Activated naive CD4-positive, alpha-beta T cell (primary cell): ENCODE measurements at places on chromosomes 5 and 9.

GRCh38 chr9:18493451-18493993, 19.6 kb downstream of the ADAMTSL1 start:
- DNase-seq = no peak

DNA sequence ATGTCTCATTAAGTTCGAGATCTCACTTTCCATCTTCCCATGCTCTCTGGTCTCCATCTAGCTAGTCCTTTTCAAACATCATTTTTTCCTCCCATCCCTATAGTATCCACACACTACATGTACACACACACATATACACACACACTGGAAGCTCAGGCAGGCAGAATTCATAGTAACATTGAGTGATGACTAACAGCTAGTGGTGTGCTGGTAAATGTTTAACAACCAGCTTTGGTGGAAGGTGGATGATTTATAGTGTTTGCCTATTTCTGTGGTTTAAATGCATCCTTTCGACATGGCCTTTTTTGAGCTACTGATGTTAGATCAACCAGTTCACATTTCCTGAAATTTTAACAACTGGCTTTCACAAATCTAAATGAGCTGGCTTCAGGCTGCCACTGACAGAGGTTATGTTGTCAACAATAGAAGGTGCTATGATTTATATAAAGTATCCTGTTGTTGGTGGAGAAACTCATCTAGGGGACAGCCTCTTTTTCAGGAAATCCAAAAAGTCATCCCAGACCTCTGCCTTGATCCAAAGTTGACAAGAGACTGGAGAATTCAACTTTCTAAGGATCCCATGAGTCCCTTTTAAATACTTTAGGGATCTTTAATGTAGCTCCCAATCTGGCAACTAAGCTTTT, 117.8 kb downstream of the CCDC192 start:
- DNase-seq = no peak

DNA sequence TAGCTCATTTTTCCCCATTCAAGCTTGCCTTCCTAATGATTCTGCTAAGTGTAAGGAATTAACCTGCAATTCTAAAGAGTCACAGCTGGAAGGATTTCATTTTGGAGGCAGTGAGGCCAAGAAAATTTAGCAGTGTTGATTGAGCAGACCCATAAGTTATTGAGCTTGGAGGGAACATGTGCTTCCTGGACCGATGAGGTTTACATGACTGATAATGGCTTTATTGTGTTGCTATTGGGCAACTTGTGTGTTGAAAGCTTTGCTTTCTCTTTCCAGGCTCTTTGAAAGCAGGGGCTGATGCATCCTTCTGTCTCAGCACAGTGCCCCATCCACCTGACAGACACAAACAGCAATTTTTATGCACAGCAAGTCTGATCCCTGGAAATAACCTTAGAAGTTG, 398.9 kb upstream of the PCSK5 start:
- DNase-seq = no peak

GRCh38 chr9:115276621-115277020, 158.7 kb upstream of the TNC start:
- no peak for DNase-seq

DNA sequence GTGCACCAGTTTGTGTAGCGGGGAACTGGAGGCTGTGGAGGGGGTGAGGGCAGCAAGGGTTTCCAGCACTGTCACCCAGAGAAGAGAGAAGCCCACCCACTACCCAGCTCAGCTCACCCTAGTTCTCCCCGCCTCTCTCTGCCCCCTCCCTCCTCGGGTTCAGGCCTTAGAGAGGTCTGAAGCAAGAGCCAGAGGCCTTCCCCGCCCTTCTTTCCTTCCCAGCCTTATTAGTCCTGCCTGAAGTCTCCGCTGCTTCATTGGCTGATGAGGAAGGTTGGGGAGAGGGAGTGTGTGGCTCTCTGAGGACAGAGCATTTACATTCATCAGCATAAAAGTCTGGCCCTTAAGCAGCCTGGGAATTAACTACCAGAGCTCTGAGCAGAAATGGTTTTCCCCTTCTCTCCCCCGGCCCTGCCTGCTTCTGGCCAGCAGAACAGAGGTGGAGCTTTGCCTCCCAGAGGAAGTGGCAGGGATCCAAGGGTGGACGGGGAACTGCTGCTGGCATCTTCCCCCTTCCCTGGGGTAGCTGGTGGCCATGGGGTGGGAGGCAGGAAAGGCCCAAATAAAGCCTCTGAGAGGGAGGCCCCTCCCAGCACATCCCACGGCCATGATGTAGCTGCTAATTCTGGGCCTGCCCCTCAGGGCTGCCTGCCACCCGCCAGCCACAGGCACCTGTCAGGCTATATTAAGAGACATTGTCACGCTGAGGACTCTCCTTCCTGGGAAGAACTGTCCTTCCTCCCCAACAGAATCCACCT, 4.1 kb downstream of the DNAJB5 start:
- no peak for DNase-seq
